Stimulated activated naive CD8-positive, alpha-beta T cell treated with anti-CD3 and anti-CD28 coated beads, Interleukin-15, Interleukin-2, amounts not matched to agents 100 U/mL and 50 U/mL, for 24 hours (primary cell): ENCODE measurements at places on chromosomes 1 and 21.

DNA sequence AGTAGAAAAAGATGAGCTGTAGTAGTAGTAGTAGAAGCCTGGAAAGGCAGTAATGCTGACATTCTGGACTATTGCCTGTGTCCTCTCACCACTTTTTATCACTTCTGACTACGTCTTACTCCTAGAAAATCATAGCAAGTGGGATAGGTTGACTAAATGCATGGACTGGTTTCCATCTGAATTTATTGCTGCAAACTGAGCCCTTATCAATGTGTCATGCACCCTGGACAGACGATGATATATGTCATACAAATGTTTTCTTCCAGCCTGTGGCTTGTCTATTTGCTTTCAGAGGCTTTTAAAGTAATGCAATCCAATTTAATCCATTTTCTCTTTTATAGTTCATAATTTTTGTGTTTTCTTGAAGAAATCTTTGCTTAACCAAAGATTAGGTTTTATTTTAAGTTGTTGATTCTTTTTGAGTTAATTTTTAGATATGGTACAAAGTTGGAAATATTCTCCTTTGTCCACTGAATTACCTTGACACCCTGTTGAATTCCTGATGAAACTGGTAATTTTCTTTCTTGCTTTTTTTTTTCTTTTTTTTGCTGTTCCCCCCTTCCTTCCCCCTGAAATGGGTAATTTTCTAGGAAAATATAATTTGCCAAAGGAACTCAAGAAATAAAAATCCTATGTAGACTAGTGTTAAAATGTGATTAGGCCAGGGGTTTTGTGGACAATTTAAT, 47.1 kb downstream of the PHACTR4 start:
- no peak for DNase-seq

DNA sequence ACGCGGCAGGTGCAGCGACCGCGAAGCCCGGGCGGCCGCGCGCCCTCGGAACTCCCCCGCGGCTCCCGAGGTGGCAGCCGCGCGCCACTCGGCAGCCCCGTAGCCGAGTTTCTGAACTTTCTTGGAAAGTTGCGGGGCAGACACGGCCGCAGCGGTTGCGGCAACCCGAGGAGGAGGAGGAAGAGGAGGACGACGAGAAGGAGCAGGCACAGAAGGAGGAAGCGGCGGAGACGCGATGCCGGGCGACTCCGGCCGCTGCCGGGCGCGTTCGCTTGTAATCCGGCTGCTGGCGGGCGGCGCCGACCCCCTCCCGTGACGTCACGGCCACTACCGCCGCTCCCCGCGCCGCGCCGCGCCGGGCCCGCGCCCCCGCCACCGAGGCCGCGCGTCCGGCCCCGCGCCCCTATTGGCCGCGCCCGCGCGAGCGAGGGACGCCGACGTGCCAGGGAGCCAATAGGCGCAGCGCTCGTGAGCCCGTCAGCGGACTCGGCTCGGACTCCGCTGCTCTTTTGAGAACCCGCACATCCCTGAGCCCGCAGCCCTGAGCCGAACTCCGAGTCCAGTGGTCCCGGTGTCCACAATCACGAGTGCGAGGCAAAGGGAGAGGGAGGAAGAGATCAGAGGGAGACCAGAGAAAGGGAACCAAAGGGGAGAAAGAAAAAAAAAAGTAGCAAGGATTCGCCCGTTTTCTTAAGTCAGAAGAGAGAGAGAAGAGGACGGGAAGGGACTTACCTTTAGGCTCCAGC, 736 bp upstream of the BARHL2 start:
- DNase-seq, result no peak

- no peak for DNase-seq
Observed at GRCh38 chr1:103101399-103101798, 6.9 kb downstream of the COL11A1 start.

DNA sequence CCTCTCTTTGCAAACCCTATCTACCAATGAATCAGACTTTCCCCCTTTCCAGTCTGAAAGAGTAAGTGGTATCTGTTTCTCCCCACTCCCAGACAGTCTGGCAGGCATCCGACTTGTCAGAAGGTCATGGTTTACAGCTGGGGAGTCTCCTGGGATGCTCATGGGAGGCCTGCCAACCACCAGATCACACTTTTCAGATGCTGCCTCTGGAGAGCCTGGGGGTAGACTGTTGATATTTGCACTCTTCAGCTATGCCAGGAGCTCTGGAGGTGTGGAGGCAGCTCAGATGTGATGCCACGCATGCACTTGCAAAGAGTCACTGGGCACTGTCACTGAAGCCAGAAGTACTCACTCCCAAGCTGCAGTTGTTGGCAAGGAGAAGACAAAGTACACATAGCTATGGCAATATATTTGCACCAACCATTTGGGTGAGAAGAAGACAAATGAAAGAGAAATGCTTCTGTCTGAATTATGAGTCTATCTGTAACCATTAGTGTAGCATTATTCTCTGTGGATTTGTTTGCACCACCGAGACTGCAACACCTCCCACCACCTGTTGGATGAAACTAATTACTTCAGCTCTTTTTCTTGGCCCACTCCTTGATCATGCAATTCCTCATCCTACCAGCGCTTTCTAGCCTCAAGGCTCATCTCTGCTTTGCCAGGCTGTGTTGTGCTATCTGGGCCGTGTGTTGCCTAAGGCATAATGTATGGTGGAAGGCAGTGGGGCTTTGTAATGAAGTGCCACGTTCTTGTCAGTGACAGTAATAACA, 133.0 kb upstream of the SPAG17 start:
- DNase-seq, result no peak

GRCh38 chr1:196115646-196116045, 492.6 kb downstream of the KCNT2 start:
- no peak for DNase-seq

DNA sequence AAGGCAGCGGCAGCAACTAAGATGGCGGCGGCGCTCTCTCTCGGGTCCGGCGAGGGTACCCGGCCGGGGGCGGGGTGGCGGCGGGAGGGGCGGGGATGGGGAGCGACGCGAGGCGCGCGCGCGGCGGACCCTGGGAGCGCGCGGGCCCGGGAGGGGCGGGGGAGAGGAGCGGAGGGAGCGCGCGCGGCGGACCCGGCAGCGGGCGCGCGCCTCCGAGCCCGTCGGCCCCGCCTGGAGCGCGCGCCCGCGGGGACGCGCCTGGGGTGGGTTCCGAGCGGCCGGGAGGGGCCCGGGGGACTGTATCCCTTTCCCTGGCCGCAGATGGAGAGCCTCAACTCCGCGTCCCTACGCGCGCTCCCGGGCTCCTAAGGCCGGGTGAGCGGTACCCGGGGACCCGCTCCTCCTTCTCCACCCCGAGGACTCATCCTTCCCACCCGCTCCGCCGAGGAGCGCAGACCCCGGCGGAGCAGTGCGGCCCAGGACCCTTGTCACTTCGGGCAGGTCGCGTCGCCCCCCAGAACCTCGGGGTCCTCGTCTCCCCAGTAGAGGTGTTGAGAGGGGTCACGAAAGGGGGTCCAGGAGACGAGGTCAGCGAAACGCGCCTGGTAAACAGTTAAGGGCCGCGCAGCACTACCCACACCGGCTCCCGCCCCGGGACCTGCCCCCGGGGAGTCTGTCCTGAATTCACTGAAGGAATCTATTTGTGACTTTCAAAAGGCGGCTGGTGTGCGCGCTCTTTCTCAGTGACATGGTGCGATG, at the start of gene CLSTN1:
Gene CLSTN1 (minus strand): TSS at position 23 of the 759 bp plus-strand sequence. CDS start 232 bp downstream, outside the sequence.
- peak; percentile 93 for DNase-seq

DNA sequence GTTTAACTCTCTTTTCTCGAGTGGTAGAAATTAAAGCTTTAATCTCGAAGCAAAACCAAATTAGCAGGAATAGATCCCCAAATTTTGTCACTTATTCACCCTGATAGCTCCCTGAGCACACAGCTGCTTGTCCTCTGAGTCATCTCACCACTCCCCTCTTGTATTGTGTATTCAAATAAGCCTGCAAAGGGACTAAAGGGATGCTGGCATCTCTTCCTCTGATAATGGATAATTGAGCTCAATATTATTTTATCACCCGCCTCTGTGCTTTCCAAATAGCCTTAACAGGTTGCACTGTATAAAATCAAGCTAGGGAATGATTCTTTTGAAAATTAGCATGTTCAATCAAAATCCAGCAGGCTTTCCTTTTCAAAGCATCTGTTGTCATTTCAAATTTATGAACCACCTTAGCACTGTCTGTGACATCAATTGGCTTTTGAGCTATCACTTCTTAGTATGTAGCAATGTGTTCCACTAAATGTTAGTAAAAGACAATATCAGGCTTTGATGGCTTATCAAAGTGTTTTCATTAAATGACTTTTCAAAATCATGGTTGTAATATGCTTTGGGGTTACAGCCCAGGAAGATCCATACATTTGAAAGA, 561.6 kb downstream of the PLA2G4A start:
- DNase-seq, result no peak

DNA sequence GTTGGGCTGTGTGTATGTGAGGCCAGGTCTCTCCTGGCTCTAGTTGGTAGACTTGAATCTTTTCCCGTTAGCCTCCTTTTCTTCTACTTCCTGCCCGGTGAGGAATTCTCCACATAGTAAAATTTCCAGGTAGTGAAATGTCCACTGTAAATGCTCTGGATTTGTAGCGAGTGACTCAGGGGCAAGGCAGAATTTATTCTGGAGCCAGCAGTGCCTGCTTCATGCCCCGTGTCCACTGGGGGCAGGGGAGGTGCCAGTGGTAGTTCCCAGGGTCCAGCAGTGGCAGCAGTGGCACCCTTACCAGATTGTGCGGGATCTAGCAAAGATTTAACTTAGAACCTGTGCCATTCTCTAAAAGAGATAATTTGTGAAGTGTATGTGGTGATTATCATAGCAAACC, 74.5 kb upstream of the USP24 start:
- DNase-seq, result no peak

DNA sequence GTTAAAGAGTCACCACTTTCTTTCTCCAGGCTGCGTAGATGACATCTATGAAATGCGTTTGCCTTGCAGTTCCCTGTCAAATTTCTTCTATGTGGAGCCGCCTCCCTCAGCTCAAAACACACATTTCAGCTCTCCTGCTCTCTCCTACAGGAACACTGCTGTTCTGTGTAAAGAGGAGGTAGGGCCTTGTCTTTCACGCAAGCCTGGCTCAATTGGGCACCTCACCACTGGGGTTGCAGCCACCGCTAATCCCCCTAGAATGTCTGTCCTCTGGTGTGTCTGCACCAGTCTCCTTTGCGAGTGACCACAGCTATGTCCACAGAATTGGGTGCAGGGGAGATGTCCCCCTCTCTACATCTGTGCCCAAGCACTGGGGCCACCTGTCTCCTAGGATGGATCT, 31.8 kb upstream of the CFHR4 start:
- DNase-seq, result no peak

DNA sequence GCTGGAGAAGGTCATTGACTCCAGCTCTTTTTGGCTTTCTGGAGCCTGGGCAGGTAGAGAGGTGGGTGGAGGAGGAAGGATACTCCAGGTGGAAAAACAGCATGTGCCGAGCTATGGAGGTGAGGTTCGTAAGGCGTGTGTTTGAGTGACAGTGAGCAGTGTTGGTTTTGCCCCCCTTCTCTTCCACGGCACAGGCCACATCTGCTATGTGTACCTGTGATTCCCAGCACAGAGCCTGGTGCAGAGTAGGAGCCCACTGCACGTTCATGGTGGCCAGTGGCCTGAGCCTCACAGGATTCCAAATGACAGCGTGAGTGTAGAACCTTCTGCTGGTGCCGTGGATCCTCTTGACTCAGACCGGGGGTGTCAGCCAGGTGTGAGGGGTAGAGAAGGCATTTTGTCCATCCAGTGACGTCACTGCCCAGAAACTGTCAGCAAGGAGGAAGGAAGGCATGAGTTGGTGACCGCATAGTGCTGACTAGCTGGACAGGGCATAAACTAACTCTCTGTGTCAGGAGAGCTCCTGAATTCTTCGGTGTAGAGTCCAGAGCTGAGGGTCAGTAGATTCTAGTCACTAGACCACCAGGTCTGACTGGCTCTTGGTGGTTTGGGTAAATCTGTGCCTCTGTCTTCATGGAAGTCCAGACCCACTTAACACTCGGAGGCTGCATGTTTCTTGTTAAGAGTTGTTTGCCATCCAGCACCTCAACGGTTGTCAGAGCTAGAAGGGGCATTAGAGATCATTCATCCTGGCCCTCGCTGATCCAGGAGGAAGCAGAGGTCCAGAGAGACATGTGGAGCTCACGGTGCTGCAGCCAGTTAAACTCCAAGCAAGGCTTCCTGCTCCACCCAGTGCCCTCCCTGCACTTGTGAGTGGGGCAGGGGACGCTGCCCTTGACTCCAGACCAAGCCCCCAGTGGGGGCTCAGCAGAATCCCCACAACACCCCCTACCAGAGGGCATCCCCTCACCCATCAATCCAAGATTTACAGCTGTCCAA, 3.8 kb downstream of the QSOX1 start:
- no peak for DNase-seq

GRCh38 chr1:110210604-110211495, 736 bp downstream of the KCNC4 start:
- peak; percentile 63 for DNase-seq

DNA sequence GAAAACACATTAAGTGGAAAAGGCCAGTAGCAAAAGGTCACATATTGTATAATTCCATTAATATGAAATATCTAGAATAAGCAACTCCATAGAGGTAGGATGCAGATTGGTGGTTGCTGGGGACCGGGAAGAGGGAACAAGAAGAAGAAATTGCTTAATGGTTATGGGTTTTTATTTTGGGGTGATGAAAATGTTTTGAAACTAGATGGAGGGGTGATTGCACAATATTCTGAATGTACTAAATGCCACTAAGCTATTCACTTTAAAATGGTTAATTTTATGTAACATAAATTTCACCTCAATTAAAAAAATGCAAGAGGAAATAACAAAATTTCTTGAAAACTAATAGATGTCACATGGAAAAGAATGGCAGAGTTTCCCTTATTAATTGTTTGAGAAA, 6.7 kb downstream of the KIAA0040 start:
- DNase-seq, result no peak
